CD4-positive, alpha-beta T cell treated with Interleukin-15 for 1 hour (primary cell): ENCODE measurements at places on chromosomes 5 and 9.

GRCh38 chr9:94729199-94729598 lies 2.7 kb downstream of the AOPEP start:
- DNase-seq = no peak

GRCh38 chr5:56631719-56632118 lies 183.6 kb upstream of the MAP3K1 start:
- no peak for DNase-seq

GRCh38 chr5:31231177-31231838 lies 37.8 kb downstream of the CDH6 start:
- no peak for DNase-seq

DNA sequence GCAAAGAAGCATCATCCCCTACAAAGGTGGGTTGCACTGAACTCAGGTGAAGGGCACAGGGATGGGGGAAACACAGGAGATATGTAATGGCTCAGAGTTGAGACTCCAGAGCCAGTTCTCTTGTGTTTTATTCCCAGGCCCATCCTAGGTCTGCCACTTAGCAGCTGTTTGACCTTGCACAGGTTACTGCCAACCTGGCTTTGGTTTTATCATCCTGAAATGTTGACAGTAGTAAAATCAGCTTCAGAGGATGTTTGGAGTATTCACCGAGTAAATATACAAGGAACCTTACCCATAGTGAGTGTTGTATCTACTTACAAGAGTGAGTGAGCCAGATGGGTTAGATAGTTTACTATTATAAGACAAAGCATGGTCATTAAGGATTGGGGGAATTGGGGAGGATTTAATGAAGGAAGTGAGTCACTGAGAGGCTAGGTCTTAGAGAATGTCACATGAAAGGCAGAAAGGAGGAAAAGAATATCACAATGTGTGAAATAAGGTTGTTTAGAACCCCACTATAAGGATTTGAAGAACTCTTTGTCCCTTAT lies 141.3 kb downstream of the MAN2A1 start:
- no peak for DNase-seq

- no peak for DNase-seq
Measured at GRCh38 chr9:132838291-132838690, 39.8 kb downstream of the AK8 start.

- no peak for DNase-seq
Measured at GRCh38 chr9:128555180-128555721, 2.9 kb downstream of the SPTAN1 start.

DNA sequence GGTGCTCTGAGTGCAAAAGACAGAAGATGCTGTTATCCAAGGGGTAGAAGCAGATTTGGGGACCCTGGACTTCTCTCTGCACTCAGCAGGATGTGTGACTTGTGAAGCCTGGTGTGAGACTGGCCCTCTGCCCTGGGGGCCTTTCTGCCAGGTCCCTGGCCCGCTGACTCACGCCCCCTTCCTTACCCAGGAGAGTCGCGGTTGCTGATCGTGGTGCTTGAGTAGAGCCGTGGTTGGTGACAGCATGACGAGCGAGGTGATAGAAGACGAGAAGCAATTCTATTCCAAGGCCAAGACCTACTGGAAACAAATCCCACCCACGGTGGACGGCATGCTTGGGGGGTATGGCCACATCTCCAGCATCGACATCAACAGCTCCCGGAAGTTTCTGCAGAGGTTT lies 6.5 kb downstream of the NTMT1 start:
- no peak for DNase-seq

DNA sequence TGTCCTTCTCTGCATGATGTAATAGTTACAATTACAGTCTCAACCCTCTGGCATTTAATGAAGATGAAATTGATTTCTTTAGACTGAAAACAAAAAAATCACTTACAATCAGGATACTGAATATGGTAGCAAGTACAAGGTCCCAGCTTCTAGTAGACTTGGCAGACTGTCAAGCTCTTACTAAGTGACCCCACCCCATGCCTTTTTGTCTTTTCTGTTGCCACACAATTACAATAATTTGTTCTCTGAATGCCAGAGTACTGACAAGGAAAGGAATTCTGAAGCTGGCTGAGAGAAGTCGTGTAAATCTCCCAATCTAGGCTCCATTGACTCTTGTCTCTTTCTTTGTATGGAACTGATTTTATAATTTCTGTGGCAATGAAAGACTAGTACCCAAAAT lies 154.2 kb downstream of the TMC1 start:
- no peak for DNase-seq

- DNase-seq = no peak
Measured at GRCh38 chr5:31408814-31409213, 123.1 kb downstream of the DROSHA start.

DNA sequence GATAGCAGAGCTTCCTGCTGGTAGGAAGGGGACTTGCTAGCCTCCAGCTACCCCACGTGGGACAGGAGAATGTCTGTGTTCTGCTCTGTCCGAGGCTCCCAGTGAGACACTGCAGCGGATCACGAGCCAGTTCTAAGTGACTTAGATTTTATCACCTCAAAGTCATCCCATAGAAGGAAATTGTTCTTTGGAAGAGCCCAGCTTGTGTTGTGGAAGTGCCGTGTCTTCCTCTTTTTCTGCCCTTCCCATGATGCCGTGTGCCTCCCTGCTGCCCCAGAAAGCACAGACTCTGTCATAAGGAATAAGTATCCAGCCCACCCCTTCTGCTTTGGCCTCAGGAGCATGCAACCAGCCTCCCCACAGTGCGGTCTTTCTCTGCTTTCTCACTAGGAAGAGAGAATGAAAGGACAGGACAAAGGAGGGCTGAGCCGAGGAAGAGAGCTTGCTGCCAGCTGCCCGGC lies 35.6 kb downstream of the RUFY1 start:
- DNase-seq = no peak

GRCh38 chr5:118616281-118616680 lies 372.1 kb downstream of the DTWD2 start:
- no peak for DNase-seq

DNA sequence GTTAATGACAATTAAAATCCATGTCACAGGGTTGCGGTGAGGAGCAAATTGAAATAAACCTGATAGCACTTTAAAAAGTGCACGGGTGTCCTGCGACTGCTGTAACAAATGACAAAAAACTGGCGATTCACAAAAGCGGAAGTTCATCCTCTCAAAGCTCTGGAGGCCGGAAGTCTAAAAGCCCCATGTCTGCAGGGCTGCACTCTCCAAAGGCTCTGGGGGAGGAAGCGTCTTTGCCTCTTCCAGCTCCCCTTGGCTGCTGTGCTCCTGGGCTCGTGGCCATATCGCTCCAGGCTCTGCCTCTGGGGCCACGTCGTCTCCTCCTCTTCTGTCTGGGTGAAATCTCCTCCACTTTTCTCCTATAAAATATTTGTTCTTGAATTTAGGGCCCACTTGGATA lies 273.9 kb upstream of the IRX2 start:
- no peak for DNase-seq

- DNase-seq = no peak
Measured at GRCh38 chr5:71810471-71811195, 91.6 kb downstream of the CARTPT start.

- no peak for DNase-seq
Measured at GRCh38 chr9:6870650-6871477, 113.1 kb downstream of the KDM4C start.

DNA sequence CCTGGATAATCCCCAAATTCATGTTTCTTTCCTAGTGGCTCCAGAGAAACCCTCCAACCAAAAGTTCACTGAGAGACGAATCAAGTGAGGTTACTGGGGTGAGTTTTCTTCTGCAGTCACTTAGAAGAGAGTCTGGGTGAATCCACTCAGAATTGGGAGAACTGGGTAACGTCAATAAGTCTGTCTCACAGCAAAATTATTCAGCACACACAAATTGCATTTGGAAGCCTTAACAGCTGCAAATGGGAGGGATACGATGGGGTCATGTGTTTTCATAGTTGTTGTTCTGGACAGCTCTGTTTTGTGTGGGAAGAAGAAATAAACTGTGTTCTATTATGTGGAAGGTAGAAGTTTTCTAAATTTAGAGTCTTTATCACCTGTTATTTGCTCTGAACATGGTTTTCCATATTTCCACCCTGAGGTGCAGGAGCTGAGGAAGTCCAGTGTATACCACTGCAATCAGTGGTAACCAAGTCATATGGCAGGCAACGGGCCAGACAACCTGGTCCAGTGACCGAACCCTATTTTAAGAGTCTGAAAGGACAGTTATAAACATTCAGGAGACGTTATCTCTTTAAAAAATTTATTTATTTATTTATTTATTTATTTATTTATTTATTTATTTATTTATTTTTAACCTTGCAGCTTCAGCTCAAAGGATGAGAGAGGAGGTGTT lies 21.9 kb downstream of the MARCHF3 start:
- DNase-seq = no peak

DNA sequence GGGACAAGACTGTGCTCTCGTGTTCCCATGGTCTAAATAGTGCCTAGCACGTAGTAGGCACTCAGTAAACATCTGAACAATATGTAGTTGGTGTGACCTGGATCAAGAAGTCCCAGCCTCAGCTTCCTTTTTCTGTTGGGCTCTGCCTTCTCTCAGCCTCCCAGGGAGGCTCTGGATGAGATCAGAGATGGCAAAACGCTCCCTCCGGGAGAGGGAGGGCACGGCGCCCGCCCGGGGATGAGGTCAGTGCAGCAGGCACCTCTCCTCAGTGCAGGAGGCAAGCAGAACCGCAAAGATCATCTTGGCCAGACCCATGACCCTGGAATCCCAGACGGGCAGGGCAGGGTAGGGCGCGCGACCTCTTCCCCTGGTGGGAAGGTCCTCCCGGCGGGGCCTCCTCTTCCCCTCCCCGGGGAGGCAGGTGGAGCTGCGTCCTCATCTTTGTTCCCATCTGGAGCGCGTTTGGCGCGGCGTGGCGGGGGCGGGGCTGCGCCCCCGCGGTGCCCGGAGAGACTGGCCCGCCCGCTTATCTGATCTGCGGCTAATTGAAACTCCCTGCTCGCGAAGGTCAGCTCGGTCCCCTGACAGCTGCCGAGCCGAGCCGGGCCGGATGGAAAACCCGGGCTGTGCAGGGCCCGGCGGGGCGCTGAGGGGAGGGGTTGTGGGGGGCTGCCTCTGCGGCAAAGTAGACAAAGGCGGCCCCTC lies 60.9 kb downstream of the CXXC5 start:
- no peak for DNase-seq

GRCh38 chr5:36181774-36182173 lies 29.9 kb downstream of the SKP2 start:
- DNase-seq = no peak

DNA sequence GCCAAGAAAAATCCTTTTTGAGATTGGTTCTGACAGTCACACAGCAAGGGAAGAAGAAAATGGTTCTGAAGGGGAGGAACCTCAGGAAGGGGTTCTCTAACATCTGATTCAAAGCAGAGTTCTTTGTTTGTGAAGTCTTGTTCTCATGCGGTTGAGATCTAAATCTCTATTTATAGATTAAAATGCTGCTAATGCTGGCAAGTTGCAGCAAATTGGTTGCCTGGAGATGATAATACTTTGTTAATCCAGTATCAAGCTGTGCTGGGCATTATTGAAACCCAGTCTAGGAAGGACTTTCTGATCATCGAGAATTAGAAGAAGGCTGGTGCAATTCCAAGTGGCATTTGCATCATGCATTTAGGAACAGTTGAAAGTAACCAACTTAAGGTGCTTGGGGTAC lies 34.0 kb upstream of the SLC28A3 start:
- no peak for DNase-seq

- DNase-seq = no peak
Measured at GRCh38 chr9:135756576-135756975, 54.6 kb downstream of the KCNT1 start.

DNA sequence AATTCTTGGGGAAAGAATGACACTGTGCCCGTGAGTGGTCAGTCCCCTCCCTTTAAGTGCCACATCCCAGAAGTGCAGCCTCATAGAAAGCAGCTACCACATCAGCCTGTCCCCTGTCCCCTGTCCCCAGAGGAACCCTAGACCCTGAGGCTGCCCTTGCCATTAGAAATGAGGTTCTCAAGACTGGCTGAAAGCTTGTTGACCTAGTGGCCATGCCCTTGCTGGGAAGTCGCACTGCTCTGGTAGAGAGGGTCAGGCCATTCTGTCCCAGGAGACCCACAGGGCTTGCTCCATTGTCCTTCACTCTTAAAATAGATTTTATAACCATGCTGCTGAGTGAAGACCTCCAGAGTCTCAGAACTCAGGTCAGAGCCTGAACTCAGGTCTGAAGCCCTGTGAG lies 184.5 kb downstream of the RGS3 start:
- DNase-seq = no peak

GRCh38 chr5:15785531-15785981 lies 285.6 kb downstream of the FBXL7 start:
- no peak for DNase-seq

DNA sequence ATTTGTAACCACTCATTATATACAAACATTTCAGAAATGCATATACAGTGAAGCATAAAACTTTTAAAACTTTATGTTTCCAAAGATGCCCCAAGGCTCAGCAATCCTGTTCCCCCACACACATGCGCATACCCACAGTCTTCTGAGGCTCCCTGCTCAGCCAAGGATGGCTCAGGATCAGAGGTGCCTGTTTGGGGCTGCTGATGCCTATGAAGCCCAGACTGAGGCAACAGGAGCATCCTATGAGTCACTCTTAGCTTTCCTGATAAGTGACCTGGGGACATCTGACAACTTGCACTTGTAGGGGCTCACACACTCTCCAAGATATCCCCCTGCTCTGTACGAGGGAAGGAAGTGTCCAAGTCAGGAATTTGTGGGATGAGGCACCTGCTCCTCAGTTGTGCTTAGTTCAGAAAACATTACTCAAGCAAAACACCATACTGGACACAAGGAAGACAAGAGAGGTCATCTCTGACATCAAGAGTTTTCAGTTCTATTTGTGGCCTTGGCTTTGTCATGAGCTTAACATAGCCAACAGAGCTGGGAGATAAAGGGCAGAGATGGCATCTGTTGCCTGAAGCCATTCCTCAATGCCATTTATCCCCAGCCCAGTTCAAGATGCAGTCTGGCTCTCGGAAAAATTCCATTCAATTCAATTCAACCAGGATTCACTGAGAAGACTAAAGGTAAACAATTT lies 62.3 kb downstream of the NIPSNAP3B start:
- no peak for DNase-seq

DNA sequence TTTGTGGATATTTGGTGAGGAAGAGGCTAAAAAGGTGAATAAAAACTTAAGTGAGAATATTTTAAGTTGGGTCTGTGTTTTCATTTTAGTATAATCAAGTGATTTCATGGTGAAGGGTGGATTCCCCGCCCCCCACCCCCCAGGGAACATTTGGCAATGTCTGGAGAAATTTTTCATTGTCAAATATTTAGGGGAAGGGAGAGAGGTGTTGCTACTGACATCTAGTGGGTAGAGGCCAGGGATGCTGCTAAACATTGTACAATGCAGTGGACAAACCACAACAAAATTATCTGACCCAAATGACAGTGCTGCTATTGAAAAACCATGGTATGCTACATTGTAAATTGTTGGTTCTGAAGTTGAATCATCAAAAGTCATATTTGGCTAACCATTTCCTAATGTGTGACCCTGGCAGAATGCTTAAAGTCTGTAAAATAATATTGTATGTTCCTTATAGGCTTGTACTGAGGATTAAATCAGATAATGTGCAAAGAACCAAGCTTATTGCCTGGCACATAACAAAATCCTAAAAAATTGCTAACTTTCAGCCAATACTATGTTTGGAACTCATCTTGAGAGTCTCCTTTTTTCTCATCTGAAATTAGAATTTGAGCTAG lies 5.6 kb downstream of the C5orf24 start:
- DNase-seq = no peak

GRCh38 chr9:21967169-21967568 lies 27.0 kb downstream of the CDKN2A start:
- no peak for DNase-seq
